Fibroblast of skin of abdomen (primary cell): ENCODE measurements at places on chromosomes 5 and 9.

DNA sequence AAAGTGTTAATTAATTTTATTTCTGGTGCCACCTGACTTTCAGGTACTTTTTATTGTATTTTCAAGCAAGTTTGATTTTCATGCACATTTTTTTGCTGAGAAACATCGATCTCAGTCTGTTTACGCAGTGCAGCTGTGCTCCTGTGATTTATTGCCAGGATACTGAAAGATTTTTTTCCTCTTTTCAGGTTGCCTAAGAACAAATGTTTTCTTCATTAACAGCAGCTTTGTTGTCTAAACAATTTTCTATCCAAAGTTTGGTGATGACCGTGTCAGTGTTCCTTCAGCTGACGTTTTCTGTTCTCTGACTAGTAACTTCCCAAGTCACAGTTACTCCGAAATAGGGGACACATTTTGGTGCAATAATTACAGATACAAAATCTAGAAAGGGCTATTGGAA lies 78.1 kb downstream of the VCAN start:
- no peak for DNase-seq

DNA sequence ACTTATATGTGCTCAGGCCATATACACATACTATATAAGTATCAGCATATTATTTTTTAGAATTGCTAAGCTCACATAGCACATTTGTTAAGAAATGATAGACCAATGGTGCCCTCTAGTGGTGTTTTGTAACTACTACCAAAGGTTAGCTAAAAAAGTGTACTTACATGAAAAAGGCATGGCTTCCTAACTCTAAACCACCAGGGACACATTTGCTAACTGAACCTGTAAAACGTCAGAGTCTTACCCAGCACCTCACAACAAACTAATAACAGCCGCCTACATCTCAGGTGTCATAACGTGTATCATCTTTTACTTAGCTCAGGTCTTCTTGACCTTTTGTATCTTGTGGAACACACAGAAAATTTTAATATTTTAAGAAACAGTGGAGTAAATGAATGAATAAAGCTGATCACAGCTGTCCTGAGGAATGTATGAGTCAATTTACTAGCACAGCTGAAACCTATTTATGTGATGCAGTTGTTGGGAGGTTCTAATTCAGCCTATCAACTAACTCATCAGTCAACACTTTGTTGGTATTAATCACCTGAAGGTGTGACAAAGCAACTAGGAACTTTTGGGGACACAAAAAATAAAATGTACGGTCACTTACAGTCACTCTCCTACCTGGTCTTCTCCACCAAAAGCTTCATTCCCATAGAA lies 72.9 kb downstream of the BAAT start:
- DNase-seq = peak; percentile 73

DNA sequence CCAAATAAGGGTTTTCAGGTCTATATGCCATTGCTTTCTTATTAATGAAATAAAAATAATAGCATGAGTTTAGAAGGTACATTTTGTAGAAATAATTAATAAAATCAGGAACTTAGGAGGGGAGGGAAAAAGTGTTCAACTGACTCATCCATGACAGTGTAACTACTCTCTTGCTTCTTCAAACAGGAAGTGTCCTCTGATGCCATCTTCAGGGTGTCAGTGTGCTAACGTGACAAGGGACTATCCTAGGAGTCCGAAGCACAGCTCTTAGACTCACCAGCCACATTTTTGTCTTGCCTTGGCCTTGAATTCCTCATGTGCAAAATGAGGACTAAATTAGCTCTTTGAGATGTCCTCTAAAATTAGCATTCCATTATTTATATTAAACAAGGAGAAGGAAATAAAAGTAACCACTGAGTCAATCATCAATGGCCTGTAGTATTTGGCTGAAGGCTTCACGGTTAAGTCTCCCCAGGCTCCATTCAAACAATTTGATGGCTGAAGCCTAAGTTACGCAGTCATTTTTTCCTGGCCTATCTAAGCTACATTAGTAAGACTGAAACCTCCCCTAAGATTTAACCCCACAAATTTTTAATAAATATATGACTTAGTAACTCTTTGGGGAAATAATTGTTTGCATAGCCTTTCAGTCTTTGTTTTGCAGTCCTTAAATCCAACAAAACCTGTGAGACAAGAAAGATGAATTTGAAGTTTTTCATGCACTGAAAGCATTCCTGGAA lies 151.1 kb downstream of the ARL15 start:
- DNase-seq = peak; percentile 25

DNA sequence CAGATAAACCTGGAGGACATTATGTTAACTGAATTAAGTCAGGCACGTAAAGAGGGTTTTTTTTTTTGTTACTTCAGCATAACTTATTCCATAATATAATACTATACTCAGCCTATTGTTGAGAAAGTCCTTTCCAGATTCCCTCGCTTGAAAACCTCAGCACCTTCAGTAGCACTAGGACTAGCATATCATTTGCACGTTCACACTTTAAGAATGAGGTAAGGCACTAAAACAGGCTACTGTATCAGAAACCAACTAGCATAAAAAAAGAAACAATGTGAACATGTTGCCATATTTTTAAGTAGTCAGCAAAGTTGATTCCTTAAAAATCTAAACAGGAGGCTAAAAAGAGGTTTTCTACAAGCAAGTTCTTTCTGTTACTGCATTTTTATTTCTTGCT lies 504.0 kb downstream of the PTPRD start:
- DNase-seq = no peak

DNA sequence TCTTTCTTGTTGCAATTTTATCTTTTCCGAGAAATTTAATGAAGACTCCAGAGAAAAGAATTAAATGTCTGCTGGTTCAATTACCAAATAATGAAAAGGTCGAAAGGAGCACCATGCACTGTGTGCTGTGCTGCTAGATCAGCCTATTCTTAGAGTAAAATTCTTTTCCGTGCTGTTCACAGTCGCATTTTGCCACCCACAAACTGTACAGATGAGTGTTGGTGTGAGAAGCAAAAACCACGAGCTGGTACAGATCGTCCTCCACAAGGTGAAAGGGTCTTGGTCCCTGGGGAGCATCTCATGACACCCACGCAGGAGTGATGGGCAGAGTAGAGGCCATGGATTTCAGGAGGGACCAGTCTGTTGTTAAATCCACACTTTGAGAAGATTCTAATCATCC lies 143.8 kb upstream of the PUM3 start:
- no peak for DNase-seq

DNA sequence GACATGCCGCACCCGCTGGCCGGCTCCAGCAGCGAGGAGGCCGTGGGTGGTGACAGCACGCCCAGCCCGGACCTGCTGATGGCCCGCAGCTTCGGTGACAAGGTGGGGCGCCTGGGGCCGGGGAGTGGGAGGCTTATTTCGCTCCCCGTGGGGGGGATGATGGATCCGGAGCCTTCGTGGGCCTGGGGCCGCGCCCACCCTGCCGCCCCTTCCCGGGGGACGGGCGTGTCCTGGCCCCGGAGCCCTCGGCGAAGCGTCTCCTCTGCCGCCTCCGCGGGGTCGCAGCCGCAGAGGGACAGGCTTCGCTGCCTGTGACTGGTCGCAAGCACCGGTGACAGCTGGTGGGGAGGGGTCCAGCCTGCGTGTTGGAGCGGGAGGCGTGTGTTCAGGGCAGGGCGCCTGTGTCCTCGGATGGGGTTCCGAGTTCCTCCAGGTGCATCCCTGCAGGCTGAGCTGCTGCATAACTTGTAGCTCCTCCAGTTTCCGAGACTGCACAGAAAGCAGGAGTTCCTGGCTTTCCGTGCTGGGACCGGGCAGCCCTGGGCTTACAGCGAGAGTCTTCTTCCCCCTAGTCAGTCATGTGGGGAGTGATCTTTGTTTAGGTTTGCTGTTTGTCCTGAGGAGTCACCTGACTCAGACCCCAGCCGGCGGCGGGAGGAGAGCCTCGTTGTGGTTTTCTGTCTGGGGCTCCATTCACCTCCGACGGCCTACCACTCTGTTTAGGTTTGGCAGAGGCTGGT lies 666 bp downstream of the SNX30 start:
- peak; percentile 65 for DNase-seq

- peak; percentile 68 for DNase-seq
Observed at GRCh38 chr5:68652534-68652965, 437.0 kb downstream of the PIK3R1 start.

GRCh38 chr5:168171901-168172759 lies 119.3 kb upstream of the WWC1 start:
- DNase-seq = no peak

- DNase-seq = peak; percentile 91
Observed at GRCh38 chr9:107749787-107750444, 260.3 kb upstream of the KLF4 start.

GRCh38 chr5:67222243-67223025 lies 25.8 kb upstream of the CD180 start:
- DNase-seq = no peak

DNA sequence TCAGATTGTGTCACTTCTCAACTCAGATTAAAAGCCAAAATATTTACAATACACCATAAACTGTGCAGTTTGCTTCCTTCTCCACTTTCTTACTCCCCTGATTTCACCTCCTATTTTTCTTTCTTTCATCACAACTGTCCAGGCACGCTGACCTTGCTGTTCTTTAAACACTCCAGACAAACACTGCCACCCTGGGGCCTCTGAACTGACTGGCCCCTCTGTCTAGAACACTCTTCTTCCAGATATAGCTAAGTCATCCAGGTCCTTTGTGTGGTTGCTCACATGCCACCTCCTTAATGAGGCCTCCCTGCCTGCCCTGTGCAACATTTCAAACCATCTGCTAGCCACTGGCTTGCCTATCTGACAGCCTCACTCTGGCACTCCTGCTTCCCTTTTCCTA lies 46.6 kb downstream of the ATG10 start:
- peak; percentile 5 for DNase-seq
